ENCODE measurements at places on chromosomes 2 and 18. TPM values are rescaled to one million over a fixed set of nuclear protein-coding genes. Genes with fewer than 3 reads are reported as not detected.

C1D gene
- 11.8 TPM for total RNA-seq

RPL37A gene
- 1,937 TPM for total RNA-seq

SLC11A1 gene
- total RNA-seq = 0.22 TPM

RAPGEF4 gene
- 1.3 TPM for total RNA-seq

IL37 gene
- not detected for total RNA-seq

PMS1 gene
- total RNA-seq = 21.3 TPM

MAL gene
- 0.76 TPM for total RNA-seq

COPS8 gene
- 71.5 TPM for total RNA-seq

AKAIN1 gene
- not detected for total RNA-seq

CNTNAP5 gene
- total RNA-seq = not detected

ZCCHC2 gene
- 10.3 TPM for total RNA-seq

HSPD1 gene
- total RNA-seq = 87.9 TPM

TCF23 gene
- total RNA-seq = not detected

RPIA gene
- total RNA-seq = 5.7 TPM

FOXD4L1 gene
- total RNA-seq = not detected

OTX1 gene
- total RNA-seq = not detected

PLGLB1 gene
- 1.1 TPM for total RNA-seq

ANKRD62 gene
- not detected for total RNA-seq

TUBA4B gene
- not detected for total RNA-seq

COL5A2 gene
- total RNA-seq = 246 TPM

RAB12 gene
- total RNA-seq = 60.9 TPM

SOCS6 gene
- 44.4 TPM for total RNA-seq

ACMSD gene
- total RNA-seq = not detected

RMND5A gene
- 34.5 TPM for total RNA-seq

OTOF gene
- total RNA-seq = not detected

GBX2 gene
- total RNA-seq = not detected

DSC2 gene
- 69.5 TPM for total RNA-seq

LIMS4 gene
- 4.0 TPM for total RNA-seq

TEKT4 gene
- total RNA-seq = not detected

KCNG2 gene
- not detected for total RNA-seq

DCDC2C gene
- not detected for total RNA-seq

C2orf15 gene
- 0.79 TPM for total RNA-seq

C2orf80 gene
- total RNA-seq = not detected

AGBL5 gene
- total RNA-seq = 41.2 TPM

GPR75 gene
- 3.5 TPM for total RNA-seq

TBC1D8 gene
- 3.1 TPM for total RNA-seq

PPP4R3B gene
- 47.8 TPM for total RNA-seq

POU3F3 gene
- total RNA-seq = not detected

SPATS2L gene
- total RNA-seq = 59.3 TPM

ANKRD39 gene
- 6.3 TPM for total RNA-seq

PLEKHM3 gene
- 18.8 TPM for total RNA-seq

GULP1 gene
- 71.5 TPM for total RNA-seq

FHOD3 gene
- total RNA-seq = not detected

THADA gene
- 24.7 TPM for total RNA-seq

IGFBP2 gene
- 775 TPM for total RNA-seq

FAM98A gene
- total RNA-seq = 107 TPM

RNF144A gene
- 6.4 TPM for total RNA-seq

EFHD1 gene
- total RNA-seq = 3.8 TPM

RAB6D gene
- total RNA-seq = not detected

MTX2 gene
- total RNA-seq = 13.0 TPM

PSMG2 gene
- total RNA-seq = 81.3 TPM

TXNDC2 gene
- not detected for total RNA-seq

All from placental epithelial cell (primary cell).